ENCODE measurements at places on chromosomes 6 and 20.

DNA sequence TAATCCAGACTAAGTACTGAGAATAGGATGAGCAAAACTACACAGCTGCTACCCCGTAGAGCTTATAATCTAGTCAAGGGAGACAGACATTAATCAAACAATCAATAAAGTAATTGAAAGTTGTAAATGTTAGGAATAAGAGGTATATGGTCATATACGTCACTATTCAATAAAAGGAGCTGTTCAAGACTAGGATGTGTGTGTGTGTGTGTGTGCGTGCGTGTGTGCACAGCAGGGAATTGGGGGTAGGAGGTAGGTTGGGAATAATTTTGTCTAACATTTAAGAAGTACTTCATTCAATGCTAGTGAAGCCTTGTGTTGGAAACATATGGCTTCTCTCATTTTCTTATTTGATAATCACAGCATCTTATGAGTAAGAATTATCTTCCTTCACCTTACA is 41.8 kb downstream of the SESN1 start:
- no peak for DNase-seq

GRCh38 chr6:111941686-111942330 is 68.6 kb upstream of the FYN start:
- DNase-seq, result no peak

DNA sequence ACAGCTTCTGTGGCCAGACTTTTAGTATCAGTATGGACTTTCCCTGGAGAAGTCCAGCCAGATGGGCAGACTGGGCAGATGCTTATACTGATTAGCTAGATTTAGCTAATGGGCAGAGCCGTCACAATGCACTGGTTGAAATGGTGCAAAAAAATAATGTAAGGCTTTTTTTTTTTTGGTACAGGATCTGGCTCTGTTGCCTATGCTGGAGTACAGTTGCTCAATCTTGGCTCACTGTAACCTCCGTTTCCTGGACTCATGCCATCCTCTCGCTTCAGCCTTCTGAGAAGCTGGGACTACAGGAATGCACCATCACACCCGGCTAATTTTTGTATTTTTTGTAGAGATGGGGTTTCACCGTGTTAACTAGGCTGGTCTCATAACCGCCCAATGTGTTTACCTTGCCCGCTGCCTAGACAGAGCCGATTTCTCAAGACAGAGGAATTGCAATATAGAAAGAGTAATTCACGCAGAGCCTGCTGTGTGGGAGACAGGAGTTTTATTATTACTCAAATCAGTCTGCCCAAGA is 16.4 kb upstream of the KIFC1 start:
- no peak for DNase-seq

DNA sequence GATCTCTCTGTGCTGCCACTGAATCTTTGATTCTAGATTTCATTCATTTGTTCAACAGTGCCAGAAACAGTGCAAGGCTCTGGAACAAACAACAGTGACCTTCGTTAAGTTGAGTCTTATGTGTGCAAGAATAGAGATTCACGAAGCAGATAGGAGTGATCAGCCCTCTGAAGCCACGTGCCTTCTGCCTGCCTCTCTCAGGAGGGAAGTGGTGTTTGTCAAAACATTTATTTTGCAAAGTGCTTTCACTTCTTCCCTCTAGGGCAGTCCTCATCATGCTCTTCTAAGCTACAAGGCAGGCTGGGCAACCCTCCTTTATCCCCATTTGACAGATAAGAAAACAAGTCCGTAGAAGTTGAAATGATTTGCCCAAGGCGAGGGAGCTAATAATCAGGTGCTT is 204.3 kb downstream of the TFAP2C start:
- DNase-seq, result no peak

DNA sequence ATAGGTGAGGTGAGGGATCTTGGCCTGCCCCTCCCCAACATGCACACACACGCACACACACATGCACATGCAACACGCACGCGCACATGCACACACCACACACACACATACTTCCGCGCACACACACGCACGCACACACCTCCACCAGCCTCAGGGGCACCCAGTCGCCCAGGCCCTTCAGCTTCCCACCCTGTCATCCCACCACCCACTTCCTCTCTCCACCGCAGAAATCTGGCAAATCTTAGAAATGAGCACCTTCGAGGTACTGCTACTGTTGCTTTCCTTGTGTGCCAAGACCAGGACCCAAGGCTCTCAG is 1.2 kb downstream of the SPDEF start:
- DNase-seq, result no peak

GRCh38 chr6:154292855-154293519 is 63.6 kb downstream of the IPCEF1 start:
- no peak for DNase-seq

- DNase-seq, result peak; percentile 65
Observed at GRCh38 chr20:57656252-57656820, 36.1 kb upstream of the ZBP1 start.

- DNase-seq, result no peak
Observed at GRCh38 chr6:106783640-106784566, 154.5 kb downstream of the QRSL1 start.

- no peak for DNase-seq
Observed at GRCh38 chr20:35301426-35301825, 9.2 kb upstream of the FAM83C start.

DNA sequence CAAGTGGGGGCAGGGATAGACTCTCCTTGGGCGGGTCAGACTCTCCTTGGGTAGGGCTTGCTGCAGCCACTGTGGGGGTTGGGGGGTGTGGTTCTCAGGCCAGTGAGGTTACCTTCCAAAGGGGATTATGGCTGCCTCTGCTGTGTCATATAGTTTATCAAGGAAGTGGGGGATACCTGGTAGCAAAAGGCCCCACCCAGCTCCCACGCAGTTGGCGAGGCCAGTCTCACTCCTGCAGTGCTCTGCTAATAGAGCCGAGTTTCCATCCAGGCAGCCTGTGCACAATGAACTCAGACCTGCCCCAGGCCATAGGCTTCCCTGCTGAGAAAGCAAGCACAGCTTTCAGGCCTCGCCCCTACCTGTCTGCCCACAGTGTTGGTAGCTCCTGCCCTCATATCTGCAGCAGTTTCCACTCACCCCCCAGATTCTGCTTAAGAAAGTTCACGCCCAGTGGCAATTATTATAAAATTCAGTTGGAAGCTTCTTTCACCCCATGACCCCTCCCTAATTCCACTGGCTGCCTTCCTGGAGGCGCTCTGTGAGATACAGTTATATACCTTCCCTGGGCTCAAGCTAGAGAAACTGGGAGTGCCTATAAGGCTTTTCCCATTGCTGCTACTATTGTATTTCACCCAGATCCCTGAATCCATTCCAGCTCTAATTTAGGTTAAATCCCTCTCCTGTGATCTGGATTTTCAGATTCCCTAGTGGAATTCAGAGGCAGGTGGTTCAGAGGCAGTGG is 56.1 kb downstream of the HDDC2 start:
- no peak for DNase-seq

- no peak for DNase-seq
Observed at GRCh38 chr20:13261460-13262301, 40.6 kb downstream of the ISM1 start.

- no peak for DNase-seq
Observed at GRCh38 chr6:137875058-137875520, 8.0 kb downstream of the TNFAIP3 start.

DNA sequence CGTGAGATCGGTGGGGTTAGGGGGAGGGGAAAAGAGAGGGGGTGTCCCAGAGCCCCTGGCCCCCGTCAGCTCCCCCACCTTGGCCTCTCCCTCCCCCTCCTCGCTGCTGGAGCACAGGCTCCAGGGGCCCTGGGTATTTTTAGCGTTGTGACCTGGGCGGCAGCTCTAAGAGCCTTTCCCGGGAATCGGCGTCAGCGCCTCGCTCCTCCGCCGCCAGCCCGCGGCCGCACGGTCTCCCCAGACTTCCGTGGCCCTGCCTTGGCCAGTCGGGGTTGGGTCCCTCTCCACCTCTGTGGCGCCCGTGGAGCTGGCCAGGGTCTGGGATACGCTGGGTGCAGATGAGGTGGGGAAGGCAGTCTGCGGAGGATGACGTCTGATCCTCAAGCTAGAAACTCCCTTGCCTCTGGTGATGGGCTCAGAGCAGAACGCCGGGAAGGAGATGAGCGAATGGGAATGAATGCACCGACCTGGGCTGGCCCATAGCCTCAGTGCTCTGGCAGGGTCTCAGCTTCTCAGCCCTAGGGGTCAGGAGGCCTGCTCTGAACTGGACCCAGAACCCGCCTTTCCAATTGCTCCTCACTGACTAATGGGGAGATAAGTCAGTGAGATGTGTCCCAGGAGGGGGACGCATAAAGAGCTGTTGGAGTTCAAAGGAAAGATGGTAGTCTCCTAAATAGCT is 883 bp upstream of the DBNDD2 start:
- DNase-seq, result peak; percentile 85

- DNase-seq, result no peak
Observed at GRCh38 chr6:44940367-44940766, 387.8 kb upstream of the RUNX2 start.
